Natural killer cell (primary cell): ENCODE measurements at places on chromosomes 2 and 18. TPM values are rescaled to one million over a fixed set of nuclear protein-coding genes. Genes with fewer than 3 reads are reported as not detected.

C1GALT1C1L gene
- not detected for total RNA-seq

DNA sequence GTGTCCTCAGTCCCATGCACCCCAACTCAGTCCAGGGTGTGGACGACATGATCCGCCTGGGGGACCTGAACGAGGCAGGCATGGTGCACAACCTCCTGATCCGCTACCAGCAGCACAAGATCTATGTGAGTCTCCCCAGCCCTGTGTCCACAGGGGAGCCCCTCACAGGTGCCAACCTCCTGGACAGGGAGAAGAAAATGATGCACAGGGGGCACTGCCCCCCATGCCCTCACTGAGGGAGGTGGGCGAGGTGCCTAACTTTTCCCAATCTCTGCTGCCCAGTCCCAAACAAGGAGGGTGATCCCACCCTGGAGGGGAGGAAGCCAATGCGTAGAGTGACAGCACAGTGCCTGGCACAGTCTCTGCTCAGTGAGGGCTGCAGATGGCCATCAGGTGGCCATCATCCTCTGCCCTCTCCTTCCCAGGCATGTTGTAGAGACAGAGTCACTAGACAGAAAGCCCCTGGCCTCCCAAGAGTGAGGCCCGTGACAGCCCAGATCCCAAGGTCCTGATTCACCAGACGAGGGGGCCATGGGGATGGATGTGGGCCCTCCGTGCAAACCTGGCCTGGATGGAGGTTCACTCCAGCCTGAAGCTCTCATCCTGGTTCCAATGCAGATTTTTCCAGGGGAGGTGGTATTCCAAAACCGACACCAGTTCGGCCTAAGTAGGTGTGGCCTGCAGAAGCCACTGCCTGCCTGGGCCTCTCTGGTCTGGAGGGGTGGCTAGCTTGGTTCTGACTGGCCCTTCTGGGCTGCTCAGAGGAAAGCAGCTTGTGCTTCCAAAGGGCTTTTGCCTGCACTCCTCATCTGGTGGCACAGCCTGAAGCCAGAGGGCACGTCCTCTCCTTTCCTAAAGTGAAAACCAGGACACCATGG lies 30.0 kb downstream of the MYO7B start:
- no peaks in the 10 kb centered on the region for H3K27me3 ChIP-seq
- H3K36me3 ChIP-seq, result no peaks in the 10 kb centered on the region
- H3K4me3 ChIP-seq, result no peak overlapping the region
- peaks cover 12% of the 10 kb centered on the region for H3K4me1 ChIP-seq
- H3K27ac ChIP-seq, result no peak overlapping the region
- peak; percentile 9 for DNase-seq

- H3K36me3 ChIP-seq, result no peaks in the 10 kb centered on the region
- no peaks in the 10 kb centered on the region for H3K4me1 ChIP-seq
- DNase-seq, result no peak
- H3K4me3 ChIP-seq, result no peak overlapping the region
- H3K27ac ChIP-seq, result no peak overlapping the region
Observed at GRCh38 chr18:37520508-37520907, 45.1 kb downstream of the CELF4 start.

FBXO15 gene
- total RNA-seq, result 0.50 TPM

- no peak for DNase-seq
- no peaks in the 10 kb centered on the region for H3K4me1 ChIP-seq
- H3K4me3 ChIP-seq, result no peak overlapping the region
- H3K36me3 ChIP-seq, result no peaks in the 10 kb centered on the region
Observed at GRCh38 chr18:50131591-50131990, 63.4 kb downstream of the MYO5B start.

DNA sequence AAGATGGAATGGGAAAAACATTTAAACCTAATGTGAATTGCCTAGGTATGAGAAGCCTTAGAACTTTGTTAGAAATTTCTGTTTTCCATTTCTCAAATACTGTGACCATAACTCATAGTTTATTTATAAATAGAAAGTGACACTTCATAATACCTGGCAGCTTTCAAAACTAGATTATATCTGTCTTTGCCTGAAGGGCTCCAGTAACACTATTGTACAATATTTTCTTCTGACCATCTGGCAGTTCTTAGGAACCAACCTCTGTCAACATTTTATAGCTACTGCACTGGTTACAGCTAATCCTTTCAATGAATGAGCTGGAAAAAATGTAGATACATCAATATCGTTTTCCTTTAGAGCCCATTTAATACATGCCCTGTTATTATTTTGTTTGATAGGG lies 237.4 kb downstream of the CAMKMT start:
- H3K4me3 ChIP-seq, result no peak overlapping the region
- no peaks in the 10 kb centered on the region for H3K27me3 ChIP-seq
- no peaks in the 10 kb centered on the region for H3K4me1 ChIP-seq
- no peak overlapping the region for H3K27ac ChIP-seq

- no peak overlapping the region for H3K4me3 ChIP-seq
- DNase-seq, result no peak
- H3K27me3 ChIP-seq, result no peaks in the 10 kb centered on the region
- H3K27ac ChIP-seq, result no peak overlapping the region
Observed at GRCh38 chr18:79576686-79577351, 102.8 kb upstream of the CTDP1 start.

DNA sequence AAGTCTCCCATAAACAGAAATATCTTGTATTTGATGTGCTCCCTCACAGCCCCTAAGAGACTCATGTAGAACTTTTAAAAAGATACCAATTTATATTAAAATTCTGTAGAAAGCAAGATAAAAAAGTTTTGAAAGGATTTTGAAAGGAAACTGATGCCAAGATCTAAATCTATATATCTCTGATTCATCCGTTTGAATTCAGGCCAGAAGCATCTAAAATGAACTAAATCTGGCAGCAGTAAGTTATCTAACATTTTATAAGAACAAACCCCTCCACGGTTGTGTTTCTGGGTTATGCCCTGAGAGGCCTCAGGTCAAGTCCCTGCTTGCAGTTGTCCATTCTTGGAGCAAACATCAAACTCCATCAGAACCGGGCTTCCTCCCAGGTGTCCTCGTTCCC lies 165.8 kb downstream of the FBXO15 start:
- H3K4me3 ChIP-seq, result no peak overlapping the region
- no peaks in the 10 kb centered on the region for H3K36me3 ChIP-seq
- no peak for DNase-seq
- H3K4me1 ChIP-seq, result no peaks in the 10 kb centered on the region
- H3K27ac ChIP-seq, result no peak overlapping the region

DNA sequence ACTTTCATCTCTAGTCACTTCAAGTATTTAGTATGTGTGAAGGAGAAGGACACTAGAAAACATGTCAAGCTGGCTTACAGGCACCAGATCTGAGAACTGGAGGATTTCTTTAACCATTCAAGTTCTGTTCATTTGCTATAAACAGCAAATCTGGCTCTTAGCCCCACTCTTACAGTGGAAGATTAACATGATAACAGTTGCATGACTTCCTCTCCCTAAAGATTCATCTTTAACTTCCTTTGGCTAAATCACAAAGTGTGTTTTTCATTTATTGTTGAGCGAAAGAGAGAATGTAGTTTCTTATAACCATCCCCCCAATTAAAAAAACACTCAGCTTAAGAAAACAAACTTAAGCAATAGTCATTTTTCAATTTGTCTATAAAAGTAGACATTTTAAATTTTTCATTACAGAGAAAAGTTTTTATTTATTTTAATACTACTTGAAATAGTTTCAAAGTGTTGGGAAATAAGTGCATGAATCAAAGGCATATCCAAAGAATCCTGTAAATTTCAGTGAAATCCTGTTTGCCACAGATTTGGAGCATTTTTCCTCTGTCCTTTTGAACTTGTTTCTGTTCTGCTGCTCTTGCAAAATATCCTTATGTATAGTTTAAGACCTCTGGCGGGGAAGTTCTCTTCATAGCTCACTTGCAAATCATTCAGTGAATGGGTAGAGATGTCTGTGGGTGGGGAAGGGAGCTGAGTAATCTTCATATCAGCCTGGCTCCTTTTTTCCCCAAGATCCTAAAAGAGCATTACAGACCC lies 241.0 kb upstream of the RBBP8 start:
- H3K4me3 ChIP-seq, result no peak overlapping the region
- H3K4me1 ChIP-seq, result no peaks in the 10 kb centered on the region
- no peaks in the 10 kb centered on the region for H3K36me3 ChIP-seq
- H3K27me3 ChIP-seq, result no peaks in the 10 kb centered on the region
